AG04450 (cell line): ENCODE measurements at places on chromosomes 3 and 15.

DNA sequence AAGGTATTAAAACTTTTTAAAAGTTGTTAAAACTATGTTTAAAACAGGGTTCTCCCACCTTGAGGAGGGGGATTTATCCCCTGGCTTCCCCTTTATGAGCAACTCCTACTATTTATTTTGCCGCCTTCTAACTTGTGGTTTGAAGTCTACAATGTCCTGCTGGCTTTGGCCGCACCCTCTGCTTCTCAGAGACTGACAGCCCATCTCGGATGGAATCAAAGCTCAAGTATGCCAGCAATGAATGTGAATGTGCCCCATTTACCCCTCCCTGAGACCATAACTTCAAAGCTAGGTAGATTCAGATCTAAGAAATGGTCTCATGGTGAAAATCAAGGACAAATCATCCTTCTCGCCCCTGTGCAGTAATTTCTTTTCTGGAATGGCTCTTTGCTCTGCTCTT lies 10.3 kb downstream of the ZBTB38 start:
- no peak for DNase-seq

DNA sequence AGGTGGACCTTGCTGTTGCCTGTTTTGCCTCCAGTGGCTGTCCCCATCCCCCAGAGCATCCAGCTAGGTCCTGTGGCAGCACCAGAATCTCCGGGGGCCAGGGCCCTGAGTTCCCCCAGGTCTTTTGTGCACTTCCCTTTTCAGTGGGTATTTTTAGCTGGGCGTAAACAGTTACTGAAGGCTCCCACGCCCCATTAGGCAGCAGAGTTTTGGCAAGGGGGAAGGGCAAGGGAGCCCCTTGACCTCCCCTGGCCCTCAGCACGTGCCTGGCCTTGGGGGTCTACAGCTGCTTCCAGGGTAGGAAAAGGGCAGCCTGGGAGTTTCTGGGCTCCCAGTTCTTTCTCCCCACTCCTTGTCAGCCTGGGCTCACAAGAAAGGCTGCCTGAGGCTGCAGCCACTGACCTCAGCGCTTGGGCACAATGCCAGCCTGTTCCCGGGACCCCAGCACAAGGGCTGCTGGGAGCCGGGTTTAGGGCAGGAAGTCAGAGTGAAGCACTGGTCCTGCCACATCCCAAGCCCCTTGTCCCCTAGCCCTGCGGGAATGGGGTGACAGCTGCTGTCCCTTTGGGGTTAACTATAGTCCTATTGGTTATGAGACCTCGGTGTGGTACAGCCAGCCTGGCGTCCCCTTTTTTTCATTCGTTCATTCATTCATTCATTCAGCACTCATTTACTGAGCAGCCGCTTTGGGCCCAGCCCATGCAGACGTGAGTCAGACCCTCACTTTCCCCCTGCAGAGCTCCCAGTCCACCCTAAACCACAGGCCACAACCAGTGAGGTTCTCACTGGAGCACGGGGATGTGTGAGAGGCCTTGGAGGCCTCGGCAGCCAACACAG lies 8.4 kb downstream of the CSK start:
- DNase-seq = peak; percentile 45

DNA sequence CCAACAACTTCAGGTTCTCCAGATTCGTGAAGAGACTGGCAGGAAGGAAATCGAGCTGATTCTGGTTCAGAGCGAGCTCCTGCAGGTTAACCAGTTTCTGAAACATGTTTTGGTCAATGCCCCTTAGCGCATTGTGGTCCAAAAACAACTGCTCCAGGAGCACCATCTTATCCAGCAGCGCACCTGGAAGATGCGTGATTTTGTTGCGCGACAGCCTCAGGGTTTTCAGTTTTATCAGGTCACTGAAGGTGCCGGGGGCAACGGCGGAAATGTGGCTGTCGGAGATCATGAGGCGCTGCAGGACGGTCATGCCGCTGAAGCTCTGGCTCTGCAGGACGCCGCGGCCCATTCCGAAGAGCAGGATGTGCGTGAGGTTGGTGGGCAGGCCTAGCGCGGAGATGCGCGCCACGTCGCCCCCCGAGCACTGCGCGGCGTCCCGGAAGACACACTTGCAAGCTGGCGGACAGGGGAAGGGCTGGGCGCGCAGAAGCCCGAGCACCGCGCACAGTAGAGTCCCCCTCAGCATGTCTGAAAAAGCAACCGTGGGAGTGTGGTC lies 1.2 kb downstream of the GP5 start:
- DNase-seq = no peak

DNA sequence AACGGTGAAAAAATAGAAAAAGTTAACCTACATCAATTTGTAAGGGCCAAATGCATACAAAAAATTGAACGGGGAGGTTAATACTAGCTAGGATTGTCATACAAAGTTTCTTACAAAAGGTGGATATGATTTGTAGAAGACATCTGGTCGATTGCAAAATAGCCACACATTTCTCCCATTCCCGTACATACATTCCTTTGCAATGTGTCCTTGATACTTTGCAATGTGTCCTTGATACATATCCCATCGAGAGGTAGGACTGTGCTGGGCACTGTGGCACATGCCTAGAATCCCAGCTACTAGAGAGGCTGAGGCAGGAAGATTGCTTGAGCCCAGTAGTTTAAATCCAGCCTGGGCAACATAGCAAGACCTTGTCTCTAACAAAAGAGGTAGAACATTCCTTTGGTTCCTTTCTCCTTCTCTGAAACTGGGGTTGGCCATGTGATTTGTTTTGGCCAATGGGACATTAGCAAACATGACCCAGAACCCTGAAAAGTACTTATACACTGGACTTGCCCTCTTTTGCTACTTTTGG lies 9.5 kb downstream of the TTBK2 start:
- no peak for DNase-seq

- no peak for DNase-seq
Observed at GRCh38 chr15:79265987-79266579, 16.4 kb upstream of the ANKRD34C start.

DNA sequence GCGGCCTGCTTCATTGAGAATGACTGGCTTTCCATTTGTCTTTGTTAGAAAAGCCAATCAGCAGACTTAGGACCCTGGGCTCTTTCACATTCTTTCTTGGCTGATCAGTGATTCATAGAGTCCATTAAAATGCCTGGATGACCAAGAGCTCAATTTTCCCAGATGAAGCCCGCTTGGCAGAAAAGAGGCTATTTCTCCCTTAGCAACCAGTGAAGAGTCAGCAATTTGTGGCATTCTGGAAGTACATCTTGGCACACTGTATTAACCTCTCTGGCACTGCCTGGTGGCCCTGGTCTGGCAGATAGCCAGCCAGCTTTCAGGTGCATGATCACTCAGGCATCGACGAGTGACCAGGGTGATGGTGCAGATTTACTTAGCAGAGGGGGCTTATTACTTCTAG lies 145.7 kb upstream of the PLAAT1 start:
- no peak for DNase-seq

DNA sequence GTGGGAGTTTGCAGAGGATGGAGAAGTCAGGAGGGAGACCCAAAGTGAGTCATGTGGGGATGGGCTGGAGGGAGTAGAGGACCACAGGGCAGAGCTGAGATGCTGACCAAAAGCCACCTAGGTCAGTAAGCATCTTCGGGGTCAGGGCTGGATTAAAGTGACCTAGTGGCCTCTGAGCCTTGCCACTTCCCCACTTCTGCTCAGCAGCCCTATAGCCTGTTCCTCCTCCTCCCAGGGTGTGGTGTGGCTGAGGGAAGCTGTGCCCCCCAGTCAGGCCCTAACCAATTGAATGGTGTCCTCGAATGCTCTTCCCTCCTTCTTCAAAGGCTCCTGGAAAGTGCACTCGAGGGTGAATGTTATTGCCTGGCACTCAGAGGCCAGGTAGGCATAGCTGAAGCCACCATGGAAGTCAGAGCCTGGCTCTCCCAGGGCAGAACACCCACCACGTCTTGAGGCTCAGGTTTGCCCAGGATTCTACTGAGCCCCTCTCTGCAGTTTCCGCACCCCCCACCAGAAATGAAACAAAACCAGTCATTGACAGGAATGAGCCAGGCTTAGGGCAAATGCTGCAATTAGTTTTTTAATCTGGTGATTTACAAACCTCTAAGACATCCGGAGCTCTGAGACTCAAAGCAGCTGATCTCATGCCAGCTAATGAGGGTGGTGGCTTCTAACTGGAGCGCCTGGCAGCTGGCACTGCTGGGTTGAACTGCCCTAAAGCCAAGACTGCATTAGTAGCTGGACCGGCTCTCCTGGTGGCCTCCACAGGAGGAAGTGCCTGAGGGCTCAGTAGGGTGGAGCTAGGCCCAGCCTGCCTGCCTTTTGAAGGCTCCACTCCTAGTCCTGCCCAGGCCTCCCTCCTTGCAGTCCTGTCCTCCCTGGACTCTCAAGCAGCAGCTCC lies 26.0 kb upstream of the VIPR1 start:
- no peak for DNase-seq

- DNase-seq = no peak
Observed at GRCh38 chr15:88995449-88995848, 82.3 kb upstream of the MFGE8 start.

GRCh38 chr3:11159421-11159904 lies 5.2 kb downstream of the HRH1 start:
- DNase-seq = peak; percentile 97

DNA sequence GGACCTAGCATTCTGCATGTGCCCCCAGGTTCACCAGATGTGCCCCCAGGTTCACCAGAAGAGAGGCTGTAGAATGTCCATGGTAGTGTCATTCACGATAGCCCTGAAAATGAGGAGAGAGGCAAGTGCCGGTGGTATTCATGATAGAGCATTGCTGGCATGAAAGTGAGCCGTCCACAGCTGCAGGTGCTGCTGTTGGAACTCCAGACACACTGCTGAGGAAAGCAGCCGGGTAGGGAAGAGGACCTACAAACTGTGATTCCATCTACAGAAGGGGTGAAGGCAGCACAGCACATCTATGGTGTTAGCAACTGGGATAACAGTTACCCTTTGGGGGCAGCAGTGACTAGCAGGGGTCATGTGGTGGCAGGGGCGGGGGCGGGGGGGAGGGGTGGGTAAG lies 125.0 kb upstream of the PLXNA1 start:
- no peak for DNase-seq

- no peak for DNase-seq
Observed at GRCh38 chr3:138890555-138891187, 55.9 kb upstream of the PIK3CB start.

- no peak for DNase-seq
Observed at GRCh38 chr3:18680758-18681157, 255.6 kb upstream of the SATB1 start.

DNA sequence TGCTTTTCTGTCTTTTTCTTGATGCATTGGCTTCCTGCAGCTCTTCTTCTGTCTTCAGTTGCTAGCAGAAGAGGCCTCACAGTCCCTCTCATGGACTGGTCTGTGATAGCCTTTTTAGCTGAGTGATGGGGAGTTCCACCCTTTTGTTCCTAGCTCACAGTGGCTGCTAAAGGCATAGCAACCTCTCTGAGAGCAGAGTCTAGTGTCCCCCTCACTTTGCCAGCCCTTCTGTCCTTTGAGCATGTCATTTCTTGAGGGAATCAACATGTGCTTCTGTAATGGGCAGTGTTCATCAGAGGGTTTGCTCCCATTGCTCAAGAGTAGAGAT lies 44.4 kb downstream of the GAP43 start:
- DNase-seq = no peak

DNA sequence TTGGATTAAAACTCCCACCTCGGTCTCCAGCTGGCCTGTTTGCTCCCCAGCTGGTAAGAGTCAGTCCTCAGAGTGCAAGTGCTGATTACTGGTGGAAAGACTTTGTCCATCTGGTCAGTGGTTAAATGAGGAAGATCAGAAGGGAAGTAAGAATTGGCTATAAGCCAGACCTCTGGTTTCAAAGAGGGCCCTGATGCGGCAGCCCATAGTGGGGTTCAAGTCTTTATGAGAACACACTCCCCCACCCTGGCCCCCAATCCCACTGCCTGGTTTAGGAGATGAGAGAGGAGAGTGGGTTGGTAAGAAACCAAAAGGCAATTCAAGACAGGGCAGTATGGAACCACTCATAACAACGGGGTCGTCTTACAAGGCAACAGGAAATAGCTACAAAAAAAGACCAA lies 65.0 kb downstream of the FRMD4B start:
- DNase-seq = no peak

DNA sequence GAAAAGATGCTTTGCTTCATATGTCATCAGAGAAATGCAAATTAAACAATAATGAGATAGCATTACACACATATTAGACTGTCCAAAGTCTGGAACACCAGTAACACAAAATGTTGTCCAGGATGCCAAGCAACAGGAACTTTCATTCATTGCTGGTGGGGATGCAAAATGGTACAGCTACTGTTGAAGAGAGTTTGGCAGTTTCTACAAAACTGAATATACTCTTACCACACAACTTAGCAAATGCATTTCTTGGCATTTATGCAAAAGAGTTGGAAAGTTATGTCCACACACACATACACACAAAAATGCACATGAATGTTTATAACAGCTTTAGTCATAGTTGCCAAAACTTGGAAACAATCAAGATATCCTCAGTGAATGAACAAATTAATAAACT lies 195.2 kb upstream of the MME start:
- DNase-seq = peak; percentile 30

GRCh38 chr3:44041726-44042125 lies 200.0 kb upstream of the TOPAZ1 start:
- DNase-seq = no peak

- no peak for DNase-seq
Observed at GRCh38 chr3:192577271-192577670, 150.1 kb downstream of the FGF12 start.

DNA sequence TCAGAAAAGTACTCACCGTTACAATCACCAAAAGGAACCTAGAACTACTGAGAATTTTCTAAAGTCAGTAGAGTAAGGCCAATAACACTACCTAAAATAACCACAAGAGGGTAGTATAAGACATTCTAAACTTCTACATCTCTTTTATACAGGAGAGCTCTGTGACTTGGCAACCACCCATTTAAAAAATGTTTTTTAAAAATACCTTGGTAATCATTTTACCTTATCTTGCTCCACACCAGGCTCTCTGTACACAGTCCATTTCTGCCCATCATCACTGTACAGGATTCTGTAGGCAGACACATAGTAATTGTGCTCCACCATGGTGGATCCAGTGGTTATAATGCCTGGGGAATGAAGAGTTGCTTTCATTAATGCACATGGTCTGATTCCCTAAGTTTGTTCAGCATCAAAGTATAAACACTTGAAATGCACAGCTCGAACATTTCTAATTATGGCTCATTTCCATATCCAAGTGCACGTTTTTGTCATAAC lies 54.5 kb downstream of the ST3GAL6 start:
- DNase-seq = peak; percentile 21

GRCh38 chr3:187636528-187636927 lies 33.7 kb downstream of the SST start:
- DNase-seq = no peak

DNA sequence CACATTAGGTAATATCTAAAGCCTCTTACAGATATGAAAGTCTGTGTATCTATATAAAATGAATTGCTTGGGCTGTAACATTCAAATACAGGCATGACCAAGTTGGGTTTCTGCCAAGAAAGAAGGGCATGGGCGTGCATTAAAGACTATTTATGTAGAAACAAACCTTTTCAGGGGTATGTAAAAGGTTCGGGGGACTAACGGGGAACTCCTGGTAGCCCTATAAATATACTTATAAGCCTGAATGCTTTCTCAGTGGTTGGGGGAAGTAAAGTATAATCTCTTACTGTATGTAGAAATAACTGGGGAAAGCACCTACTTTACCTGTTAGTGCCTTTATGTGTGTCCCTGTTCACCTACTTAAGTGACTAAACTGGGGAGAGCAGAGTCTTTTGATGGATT lies 154.5 kb upstream of the TBL1XR1 start:
- DNase-seq = no peak

GRCh38 chr3:159948429-159949144 lies 40.0 kb upstream of the IL12A start:
- DNase-seq = no peak
